ENCODE measurements at places on chromosomes 3 and 15. TPM values are rescaled to one million over a fixed set of nuclear protein-coding genes. Genes with fewer than 3 reads are reported as not detected.
A peak's percentile ranks its signal among the peaks of the same experiment; 100 is the strongest.

GRCh38 chr3:23697416-23697815, 108.3 kb upstream of the UBE2E1 start:
- no peaks in the 10 kb centered on the region for H3K36me3 ChIP-seq
- peaks cover 6% of the 10 kb centered on the region for H3K27me3 ChIP-seq
- H3K27ac ChIP-seq, result no peak overlapping the region
- H3K4me3 ChIP-seq, result no peak overlapping the region
- DNase-seq, result no peak
- H3K4me1 ChIP-seq, result no peaks in the 10 kb centered on the region

- no peak overlapping the region for H3K27ac ChIP-seq
- H3K4me3 ChIP-seq, result no peak overlapping the region
- DNase-seq, result no peak
- peaks cover 2% of the 10 kb centered on the region for H3K27me3 ChIP-seq
Measured at GRCh38 chr3:37556789-37557301, 304.8 kb upstream of the CTDSPL start.

DNA sequence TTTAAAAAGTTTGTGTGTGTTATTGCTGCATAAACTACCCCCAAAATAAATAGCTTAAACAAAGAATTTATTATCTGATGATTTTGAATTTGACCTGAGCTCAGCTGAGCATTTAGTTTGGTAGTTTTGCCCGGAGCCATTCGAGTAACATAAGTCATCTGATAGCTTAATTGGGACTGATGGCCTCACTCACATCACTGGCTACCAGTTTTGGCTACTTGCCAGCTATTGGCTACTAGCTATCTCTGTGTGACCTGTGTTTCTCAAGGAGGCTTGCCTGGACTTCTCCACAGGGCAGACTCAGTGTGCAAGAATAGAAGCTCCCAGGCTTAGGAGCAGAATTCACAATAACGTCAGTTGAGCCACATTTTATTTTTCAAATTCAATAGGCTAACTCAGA, 9.0 kb downstream of the CNTN3 start:
- H3K36me3 ChIP-seq, result no peaks in the 10 kb centered on the region
- no peak overlapping the region for H3K27ac ChIP-seq
- no peaks in the 10 kb centered on the region for H3K27me3 ChIP-seq
- H3K4me1 ChIP-seq, result no peaks in the 10 kb centered on the region
- no peak for DNase-seq
- no peak overlapping the region for H3K4me3 ChIP-seq

DNA sequence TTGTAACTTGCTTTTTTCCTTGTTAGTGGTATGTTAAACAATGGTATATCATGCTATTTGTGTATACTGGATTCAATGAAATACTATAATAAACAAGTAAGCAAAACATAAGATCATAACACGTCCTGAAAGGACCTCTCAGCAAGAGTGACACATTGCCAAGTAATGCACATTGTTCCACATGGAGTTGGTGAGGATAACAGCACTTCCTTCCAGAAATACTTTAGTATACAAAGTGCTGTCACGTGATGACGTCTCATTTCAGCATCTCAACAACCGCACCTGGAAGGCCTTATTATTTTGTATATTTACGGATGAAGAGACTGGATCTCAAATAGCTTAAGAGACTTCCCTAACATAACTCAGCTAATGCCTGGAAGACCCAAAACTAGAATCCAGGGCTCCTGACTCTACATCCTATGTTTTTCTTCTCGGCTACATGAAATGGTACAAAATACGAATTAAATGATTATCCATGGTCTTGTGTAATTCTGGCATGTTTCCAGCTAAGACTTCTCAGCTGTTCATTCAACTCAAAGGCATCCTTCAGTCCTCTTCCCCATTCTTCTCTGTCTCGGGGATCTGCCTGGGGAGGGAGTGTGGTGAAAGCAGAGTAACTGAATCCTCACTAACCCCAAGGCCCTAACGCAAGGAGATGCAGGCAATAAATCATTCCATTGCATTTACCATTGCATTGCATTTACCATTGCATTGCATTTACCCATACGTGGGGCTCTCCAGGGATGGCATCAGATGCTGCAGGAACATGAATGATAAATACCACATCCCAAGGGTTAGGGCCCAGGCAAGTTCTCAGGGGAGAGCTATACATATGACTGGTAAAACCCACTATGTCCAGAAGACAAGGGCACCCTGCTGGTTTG, 79.2 kb downstream of the LIPC start:
- peaks cover 21% of the 10 kb centered on the region for H3K36me3 ChIP-seq
- no peak for DNase-seq
- H3K27me3 ChIP-seq, result peaks cover 4% of the 10 kb centered on the region
- no peak overlapping the region for H3K4me3 ChIP-seq

DNA sequence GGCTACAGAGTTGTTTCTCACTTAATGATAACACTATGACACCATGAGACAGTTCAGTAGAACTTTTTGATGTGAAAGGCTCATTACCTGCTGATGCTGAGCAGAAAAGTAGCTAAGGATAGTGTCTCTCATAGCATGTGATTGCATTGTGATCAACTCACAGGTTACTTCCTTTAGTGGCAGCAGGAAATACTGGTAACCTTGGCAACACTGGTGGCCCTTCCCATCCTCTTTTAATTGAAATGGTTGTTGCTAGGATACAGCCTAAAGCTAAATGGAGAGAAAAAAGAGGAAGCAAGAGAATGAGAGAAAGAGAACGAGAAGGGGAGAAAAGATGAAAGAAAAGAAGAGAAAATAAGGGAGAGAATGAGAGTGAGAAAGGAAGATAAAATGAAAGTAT, 204.7 kb upstream of the GAP43 start:
- H3K27me3 ChIP-seq, result peaks cover 2% of the 10 kb centered on the region
- no peak overlapping the region for H3K27ac ChIP-seq
- H3K4me1 ChIP-seq, result peaks cover 9% of the 10 kb centered on the region
- H3K4me3 ChIP-seq, result no peak overlapping the region
- peak; percentile 7 for DNase-seq

DNA sequence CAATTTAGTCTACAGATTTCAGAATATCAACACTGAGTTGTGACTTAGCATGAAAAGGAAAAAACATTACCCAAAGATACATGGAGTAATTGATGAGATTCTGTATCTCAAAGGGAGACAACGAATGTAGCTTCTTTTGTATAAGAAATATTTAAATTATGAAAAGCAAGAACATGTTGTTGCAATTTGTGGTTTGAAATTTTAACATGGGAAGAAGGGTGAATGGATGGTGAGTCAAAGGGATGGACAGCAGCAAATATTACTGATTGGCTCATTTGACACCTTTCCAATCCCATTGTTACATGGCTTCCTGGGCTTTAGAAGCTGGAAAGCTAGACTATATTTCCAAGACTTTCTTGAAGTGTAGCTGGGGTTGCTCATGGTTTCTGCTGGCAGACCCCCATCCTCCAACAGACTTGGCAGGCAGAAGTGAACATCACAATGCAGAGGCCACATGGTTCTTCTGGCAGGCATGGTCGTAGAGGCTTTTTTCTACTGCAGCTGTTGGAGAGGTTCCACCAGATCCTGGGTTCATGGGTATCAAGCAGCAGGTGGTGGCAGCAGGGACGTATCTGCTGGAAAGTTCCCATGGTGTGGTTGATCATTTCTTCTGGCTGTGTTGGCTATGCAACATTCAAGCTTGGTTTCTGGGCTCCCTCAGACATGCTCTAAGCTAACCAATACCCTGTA, 47.2 kb upstream of the KPNA4 start:
- no peaks in the 10 kb centered on the region for H3K4me1 ChIP-seq
- no peak overlapping the region for H3K27ac ChIP-seq
- H3K27me3 ChIP-seq, result peaks cover 31% of the 10 kb centered on the region
- no peak for DNase-seq
- no peak overlapping the region for H3K4me3 ChIP-seq
- H3K36me3 ChIP-seq, result no peaks in the 10 kb centered on the region

- no peak overlapping the region for H3K4me3 ChIP-seq
- H3K27me3 ChIP-seq, result no peaks in the 10 kb centered on the region
Measured at GRCh38 chr15:85913461-85913860, 118.7 kb upstream of the KLHL25 start.

Gene NR2E3
- not detected for total RNA-seq

DNA sequence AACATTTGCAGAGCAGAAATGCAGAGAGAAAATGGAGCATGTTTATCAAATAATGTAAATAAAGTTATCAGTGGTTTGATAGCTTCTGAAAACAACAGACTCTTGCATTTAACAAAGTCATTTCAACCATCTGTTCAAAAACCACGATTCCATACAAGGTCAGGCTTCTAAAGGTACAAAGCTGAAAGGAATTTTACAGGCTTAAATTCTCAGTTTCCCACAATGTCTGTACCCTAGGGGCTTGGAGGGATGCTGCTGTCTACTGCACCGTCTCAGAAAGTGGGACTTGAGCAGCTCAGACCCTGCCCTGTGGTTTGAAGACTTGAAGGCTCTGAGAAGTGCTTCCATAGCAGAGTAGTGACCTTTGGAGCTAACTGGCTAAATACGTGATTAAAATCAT, 30.4 kb upstream of the TM4SF1 start:
- DNase-seq, result no peak
- H3K27me3 ChIP-seq, result peaks cover 8% of the 10 kb centered on the region
- no peaks in the 10 kb centered on the region for H3K36me3 ChIP-seq
- H3K27ac ChIP-seq, result no peak overlapping the region

Gene AGBL1
- total RNA-seq, result not detected

Gene SEMA7A
- 3.5 TPM for total RNA-seq

- no peaks in the 10 kb centered on the region for H3K27me3 ChIP-seq
- H3K4me3 ChIP-seq, result no peak overlapping the region
- H3K4me1 ChIP-seq, result peaks cover 4% of the 10 kb centered on the region
- H3K36me3 ChIP-seq, result peaks cover 26% of the 10 kb centered on the region
Measured at GRCh38 chr3:160531311-160531710, 34.1 kb downstream of the KPNA4 start.

Gene ACSBG1
- not detected for total RNA-seq

DNA sequence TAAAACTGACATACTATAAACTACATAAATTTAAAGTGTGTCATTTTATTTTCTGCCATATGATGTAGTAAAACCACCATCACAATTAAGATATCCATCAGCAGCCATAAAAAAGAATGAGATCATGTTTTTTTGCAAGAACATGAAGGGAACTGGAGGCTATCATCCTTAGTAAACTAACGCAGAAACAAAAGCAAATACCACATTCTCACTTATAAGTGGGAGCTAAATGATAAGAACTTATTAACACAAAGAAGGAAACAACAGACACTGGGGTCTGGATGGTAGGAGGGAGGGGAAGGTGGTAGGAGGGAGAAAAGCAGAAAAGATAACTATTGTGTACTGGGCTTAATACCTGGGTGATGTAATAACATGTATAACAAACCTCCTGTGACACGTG, 24.6 kb downstream of the CCDC14 start:
- H3K4me3 ChIP-seq, result no peak overlapping the region
- no peaks in the 10 kb centered on the region for H3K4me1 ChIP-seq
- H3K27ac ChIP-seq, result no peak overlapping the region
- DNase-seq, result no peak

DNA sequence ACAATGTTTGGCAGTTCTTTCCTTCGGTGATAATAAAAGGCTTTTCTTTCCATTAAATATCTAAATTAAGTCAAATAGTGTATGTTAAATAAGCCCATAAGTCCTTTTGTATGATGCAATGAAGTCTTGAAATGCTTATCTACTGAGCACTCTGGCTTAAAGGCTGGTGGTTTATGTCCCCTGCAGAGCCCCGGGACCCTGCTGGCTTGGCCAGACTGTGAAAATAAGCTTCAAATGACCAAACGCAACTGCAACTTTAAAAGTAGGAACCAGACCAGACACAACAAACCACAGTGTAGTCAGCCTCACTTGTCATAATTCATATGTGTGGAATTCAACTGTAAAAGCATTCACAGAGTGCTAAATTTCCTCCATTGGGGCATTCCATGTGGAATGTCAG, 72.5 kb downstream of the FOXP1 start:
- no peaks in the 10 kb centered on the region for H3K36me3 ChIP-seq
- H3K27ac ChIP-seq, result no peak overlapping the region
- no peaks in the 10 kb centered on the region for H3K27me3 ChIP-seq
- no peak overlapping the region for H3K4me3 ChIP-seq

Data from activated CD4-positive, alpha-beta T cell treated with anti-CD3 and anti-CD28 coated beads, Interleukin-2, amount 10 ng/mL, durations not matched to agents 7 days and 5 days (primary cell).